T-helper 17 cell (primary cell): ENCODE measurements at places on chromosomes 2 and 18.

DNA sequence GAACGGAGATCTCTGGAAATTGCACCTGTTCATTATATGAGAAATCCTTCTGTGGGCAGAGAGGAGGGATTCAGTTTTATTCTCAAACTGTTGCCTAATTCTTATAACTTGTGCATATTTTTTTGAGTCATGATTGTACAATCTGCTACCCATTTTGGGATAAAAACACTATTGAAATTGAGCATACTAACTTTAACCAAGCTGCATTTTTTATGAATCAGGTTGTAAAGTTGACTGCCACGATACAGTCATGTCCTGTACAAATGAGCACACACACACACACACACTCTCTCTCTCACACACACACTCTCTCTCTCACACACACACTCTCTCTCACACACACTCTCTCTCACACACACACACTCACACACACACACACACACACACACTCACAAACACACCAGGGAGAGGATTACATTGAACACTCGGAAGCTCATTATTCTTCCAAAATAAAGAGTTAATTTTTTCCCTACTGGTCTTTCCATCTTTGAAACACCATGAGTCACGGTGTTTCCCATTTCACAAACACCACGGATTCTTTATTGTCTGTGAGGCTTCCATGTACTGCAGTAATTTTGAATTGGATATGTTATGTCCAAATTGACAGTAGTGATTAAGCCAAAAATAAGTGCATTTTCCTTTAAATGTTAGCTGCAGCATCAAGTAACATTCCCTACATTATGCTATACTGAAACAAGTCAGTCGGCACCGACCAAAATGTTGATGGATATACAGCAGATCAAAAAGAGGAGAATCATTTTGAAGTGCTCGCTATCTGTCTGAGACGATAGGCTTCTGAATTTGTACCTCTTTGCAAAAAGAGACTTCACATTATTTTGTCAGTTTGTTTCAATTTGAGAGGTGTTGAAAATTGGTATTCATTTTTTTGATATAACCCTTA is 216.9 kb downstream of the ARHGAP15 start:
- no peak for DNase-seq

GRCh38 chr2:16640867-16641266 is 24.8 kb downstream of the CYRIA start:
- no peak for DNase-seq

- DNase-seq, result no peak
These were observed 435 bp downstream of the IFT172 start for GRCh38 chr2:27489118-27489497.

DNA sequence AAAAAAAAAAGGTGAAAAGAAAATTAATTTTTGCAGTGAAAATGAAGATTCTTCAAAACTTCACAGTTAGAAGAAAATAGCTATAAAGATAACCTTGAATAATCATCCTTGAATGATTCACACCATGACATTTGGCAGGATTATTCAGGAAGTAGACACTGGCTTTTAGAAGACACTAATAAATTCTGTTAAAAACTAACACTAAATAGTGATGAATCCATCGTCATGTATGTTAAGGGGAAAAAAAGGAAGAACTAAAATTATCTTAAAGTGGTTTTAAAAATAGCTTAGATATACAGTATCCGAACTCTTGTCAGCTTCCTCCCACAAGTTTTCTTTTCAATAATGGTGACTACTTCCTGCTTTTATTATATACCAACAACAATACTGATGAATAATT is 10.2 kb downstream of the USP37 start:
- no peak for DNase-seq

- no peak for DNase-seq
These were observed 187.4 kb downstream of the LPIN1 start for GRCh38 chr2:11933854-11934253.

- no peak for DNase-seq
These were observed 82.2 kb downstream of the FAM124B start for GRCh38 chr2:224319750-224320149.

DNA sequence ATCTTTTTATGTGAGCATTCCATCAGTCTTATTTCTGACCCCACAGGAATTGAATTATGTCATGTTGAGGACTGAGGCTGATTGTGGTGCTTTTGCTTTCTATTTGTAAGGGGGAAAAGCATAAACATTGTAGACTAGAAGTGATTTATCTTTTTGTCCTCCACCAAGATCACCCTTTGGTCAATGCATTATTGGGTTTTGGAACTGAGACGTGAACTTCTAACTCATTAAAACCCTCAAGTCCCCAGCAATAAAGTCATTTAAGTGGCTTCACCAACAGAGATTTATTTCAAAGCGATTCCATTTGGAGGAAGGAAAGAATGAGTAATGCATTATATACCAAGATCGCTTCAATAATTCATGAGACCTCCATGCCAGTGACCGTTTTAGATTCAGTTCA is 75.5 kb upstream of the TXNDC2 start:
- DNase-seq, result no peak

DNA sequence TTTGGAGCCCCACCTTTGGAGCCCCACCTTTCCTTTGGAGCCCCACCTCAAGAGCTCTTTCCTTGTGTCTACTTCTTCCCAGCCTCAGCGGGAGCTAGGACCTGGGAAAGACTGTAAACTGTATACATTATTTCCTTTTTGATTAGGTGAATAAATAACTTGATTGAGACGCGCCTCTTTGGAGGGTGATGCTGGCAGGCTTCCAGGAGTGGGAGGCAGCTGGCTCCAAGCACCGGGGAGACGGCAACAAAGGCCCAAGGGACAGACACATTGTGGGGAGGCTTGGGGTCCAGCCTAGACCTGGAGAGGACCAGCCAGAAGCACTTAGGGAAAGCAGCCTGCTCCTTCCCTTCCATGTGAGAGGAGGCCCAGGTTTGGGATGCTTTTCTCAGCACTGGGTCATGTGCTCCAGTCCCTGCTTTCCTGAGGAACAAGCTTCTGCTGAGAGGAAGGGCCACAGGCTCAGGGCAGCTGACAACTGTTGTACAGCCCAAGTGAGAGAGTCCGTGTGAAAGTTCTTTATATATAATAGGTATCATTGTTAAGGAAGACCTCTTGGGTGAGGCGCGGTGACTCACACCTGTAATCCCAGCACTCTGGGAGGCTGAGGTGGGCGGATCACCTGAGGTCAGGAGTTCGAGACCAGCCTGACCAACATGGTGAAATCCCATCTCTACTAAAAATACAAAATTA is 297.2 kb upstream of the SLC14A2 start:
- no peak for DNase-seq

DNA sequence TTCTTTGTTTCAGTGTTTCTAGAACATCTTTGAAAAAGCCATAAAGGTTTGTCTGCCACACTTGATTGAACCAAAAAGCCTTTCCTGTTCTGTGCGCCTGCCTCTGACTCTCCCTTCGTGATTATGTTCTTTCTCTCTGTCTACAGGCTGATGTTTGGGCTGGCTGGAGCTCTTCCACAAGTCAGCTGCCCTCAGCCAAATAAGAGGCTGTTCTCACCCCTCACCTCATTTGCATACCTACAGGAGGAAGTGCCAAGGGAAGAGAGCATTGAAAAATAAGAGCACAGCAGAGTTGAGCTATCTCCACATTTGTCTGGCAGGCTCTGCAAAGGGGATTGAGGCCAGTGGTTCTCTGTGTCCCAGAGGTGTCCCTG is 15.8 kb downstream of the INPP5D start:
- DNase-seq, result no peak

GRCh38 chr2:220473611-220474010 is 846.2 kb downstream of the SLC4A3 start:
- DNase-seq, result no peak

- DNase-seq, result no peak
These were observed 44.4 kb downstream of the TRIB2 start for GRCh38 chr2:12761104-12761503.

DNA sequence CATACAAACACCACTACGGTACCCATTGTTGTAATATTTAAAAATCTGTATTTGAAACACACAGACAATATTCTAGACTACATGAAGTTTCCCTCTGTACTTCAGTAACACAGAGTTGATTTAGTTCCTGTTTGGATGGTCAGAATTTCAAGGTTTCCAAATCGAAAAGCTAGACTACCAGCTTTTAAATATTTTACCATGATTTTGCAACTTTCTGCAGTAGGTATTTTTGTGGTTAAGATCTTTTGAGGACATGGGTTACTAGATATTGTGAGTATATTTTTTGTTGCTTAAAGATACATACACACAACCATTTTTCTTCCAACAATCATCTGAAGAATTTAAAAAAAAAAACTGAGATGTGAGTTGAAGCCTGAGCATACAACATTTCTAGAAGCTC is 10.9 kb downstream of the SERPINB5 start:
- no peak for DNase-seq

DNA sequence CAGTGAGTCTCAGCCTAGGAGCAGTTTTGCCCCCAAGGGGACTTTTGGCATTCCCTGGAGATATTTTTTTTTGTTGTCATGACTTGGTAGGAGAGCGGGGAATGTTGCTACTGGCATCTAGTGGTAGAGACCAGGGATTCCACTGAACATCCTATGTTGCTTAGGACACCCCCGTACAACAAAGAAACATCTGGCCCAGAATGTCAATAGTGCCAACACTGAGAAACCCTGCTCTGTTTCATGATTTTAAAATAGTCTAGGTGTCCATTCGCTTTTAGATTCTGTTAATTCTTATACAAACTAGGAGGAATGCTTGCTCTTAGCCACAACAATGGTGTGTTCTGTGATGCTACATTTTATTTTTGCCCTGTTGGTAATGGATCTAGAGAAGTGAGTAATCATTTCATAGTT is 225.8 kb upstream of the SIX3 start:
- DNase-seq, result no peak

GRCh38 chr2:85804583-85804982 is 50.8 kb downstream of the ATOH8 start:
- no peak for DNase-seq

DNA sequence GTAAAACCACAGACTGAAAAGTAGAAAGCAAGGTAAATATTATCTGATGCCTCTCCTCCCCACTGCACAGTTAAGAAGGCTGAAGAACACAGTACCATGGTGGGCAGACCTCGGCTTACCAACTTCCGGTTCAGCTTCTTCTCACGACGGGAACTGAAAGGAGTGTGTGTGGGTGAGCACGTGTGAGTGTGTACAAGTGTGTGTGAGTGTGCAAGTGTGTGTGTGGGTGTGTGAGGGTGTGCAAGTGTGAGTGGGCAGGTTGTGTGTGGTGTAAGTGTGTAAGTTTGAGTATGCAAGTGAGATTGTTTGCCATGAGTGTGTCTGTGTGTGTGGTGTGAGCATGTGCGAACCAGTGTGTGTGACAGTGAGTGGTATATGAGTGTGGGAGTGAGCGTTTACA is 103.5 kb downstream of the ADD2 start:
- no peak for DNase-seq

DNA sequence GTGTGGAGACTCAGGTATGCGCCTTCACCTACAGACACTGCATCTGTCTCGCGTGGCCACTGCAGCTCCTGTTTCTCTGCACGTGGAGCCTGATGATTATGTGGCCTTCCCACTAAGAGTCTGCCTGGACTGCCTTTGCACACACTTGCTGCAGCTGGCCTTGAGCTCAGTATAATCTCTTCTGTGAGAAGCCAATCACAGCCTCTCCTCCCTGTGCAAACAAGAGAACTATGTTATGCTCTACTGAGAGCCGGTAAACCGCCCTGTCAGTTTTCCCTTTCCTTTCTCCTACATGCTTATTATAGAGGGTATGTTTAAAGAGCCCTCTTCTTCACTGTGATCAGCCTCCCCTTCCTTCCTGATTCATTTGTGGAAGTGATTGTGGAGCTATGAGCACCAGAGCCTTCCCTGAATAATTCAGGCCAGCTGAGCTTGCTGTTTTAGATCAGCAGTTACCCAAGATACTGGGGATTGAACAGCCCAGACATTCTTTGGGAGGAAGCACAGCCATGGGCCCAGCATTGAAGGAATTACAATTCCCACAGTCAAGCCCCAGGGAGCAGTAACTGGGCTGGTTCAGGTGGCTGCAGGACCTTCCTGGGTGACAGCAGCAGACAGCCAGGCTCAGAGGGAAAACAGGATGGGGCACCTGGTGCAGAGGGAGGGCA is 3.7 kb upstream of the TGFA start:
- DNase-seq, result no peak

GRCh38 chr18:13877157-13877556 is 38.2 kb downstream of the MC2R start:
- no peak for DNase-seq

- no peak for DNase-seq
These were observed 84.2 kb upstream of the CD302 start for GRCh38 chr2:159882130-159882745.

GRCh38 chr2:52964916-52965530 is 802.6 kb upstream of the CHAC2 start:
- no peak for DNase-seq

- DNase-seq, result no peak
These were observed 96.6 kb downstream of the ALPK2 start for GRCh38 chr18:58532298-58532697.

DNA sequence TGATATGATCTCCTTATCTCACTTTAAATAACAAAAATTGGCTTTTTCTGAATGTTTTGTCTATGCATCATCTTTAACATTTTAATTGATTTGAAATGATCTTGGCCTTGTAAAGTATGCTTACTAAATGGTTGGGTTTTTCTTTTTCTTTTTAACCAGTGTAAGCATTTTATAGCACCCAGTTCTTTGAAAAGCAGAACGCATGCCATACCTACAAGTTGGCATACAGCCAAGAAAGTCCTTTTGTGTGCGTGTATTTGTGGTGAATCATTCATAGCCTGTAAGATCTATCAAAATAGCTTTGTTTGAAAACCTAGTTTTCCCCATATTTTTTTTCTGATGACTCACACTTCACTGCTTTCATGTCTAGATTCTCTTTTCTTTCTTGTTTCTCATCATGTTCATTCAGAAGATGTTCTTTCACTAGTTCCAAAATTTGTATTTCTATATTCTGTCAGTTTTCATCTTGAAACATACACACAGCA is 4.1 kb upstream of the VRK2 start:
- DNase-seq, result no peak

DNA sequence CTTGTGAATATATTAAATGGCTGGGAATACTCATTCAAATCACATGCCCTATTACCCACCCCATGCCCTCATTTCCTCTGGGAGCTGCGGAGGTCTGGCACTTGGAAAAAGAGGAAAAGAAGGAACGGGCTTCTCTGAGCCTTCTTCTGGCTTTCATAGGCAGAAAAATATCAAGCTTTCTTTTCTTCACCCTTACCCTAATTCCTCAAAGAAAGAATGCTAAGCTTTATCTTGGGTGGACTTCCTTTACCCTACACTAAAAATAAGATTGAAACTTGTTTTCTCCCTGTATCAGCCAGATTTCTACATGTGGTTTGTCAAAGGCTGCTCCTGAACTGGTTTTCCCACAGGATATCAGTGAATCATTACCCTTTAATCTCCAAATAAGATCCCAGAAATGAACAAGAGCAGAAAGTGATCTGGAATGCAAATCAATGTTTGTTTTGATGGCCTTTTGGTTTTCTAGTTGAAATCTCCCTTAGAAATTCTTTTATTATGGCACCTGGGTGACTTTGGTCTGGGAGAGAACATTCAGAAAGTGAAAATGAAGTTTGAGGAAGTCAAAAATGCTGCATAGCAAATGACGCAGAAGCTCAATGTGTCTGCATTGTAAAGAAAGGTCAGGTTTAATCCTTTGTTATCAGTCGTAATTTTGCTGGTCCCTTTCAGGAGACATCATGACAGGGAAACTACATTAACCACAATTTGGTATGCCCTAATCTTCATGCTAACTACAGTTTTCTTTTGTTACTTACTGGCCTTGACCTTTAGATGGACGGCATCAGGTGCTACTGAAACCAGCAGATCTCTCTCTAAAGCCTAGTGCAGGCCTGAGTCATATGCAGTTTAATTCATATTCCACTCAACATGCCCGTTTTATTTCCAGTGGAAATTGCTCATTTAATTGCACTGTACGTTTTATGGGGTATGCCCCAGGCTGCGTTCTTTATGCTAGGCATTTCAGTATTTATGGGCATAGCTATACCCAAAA is 46.6 kb upstream of the HNRNPA3 start:
- DNase-seq, result no peak
